ENCODE measurements at places on chromosomes 16 and 17. TPM values are rescaled to one million over a fixed set of nuclear protein-coding genes. Genes with fewer than 3 reads are reported as not detected.

- DNase-seq, result no peak
Measured at GRCh38 chr17:76493505-76494167, 7.6 kb downstream of the RHBDF2 start.

Gene DNAH2
- polyA plus RNA-seq, result 0.29 TPM

- no peak for DNase-seq
Measured at GRCh38 chr17:21815352-21816063, 123.2 kb downstream of the KCNJ18 start.

Gene ASPSCR1
- polyA plus RNA-seq, result 39.0 TPM

DNA sequence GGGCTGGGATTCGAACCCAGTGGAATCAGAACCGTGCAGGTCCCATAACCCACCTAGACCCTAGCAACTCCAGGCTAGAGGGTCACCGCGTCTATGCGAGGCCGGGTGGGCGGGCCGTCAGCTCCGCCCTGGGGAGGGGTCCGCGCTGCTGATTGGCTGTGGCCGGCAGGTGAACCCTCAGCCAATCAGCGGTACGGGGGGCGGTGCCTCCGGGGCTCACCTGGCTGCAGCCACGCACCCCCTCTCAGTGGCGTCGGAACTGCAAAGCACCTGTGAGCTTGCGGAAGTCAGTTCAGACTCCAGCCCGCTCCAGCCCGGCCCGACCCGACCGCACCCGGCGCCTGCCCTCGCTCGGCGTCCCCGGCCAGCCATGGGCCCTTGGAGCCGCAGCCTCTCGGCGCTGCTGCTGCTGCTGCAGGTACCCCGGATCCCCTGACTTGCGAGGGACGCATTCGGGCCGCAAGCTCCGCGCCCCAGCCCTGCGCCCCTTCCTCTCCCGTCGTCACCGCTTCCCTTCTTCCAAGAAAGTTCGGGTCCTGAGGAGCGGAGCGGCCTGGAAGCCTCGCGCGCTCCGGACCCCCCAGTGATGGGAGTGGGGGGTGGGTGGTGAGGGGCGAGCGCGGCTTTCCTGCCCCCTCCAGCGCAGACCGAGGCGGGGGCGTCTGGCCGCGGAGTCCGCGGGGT, at the start of gene CDH1:
TSS of gene CDH1 (plus strand) at position 247 of the 684 bp plus-strand sequence. CDS start at position 371, 124 bp downstream.
- no peak for DNase-seq

Gene FOXC2
- 46.3 TPM for polyA plus RNA-seq

Gene ITGA2B
- polyA plus RNA-seq, result 3.2 TPM

GRCh38 chr16:3038896-3039295, 2.2 kb upstream of the BICDL2 start:
- no peak for DNase-seq

Data from renal cortex interstitium (tissue), 15 donors.